ENCODE measurements at places on chromosomes 11 and 22. TPM values are rescaled to one million over a fixed set of nuclear protein-coding genes. Genes with fewer than 3 reads are reported as not detected.

GRCh38 chr22:33653532-33654063, 266.7 kb downstream of the LARGE1 start:
- DNase-seq: no peak
- H3K27me3 ChIP-seq: no peaks in the 10 kb centered on the region
- no peaks in the 10 kb centered on the region for H3K36me3 ChIP-seq
- no peak overlapping the region for H3K4me3 ChIP-seq

GRCh38 chr11:73158356-73159051, 16.4 kb upstream of the FCHSD2 start:
- H3K4me3 ChIP-seq: no peak overlapping the region
- no peaks in the 10 kb centered on the region for H3K36me3 ChIP-seq
- H3K27me3 ChIP-seq: no peaks in the 10 kb centered on the region
- peaks cover 36% of the 10 kb centered on the region for H3K4me1 ChIP-seq

GRCh38 chr22:35921777-35922176, 106.8 kb downstream of the RBFOX2 start:
- no peak overlapping the region for H3K27ac ChIP-seq
- peak; percentile 61 for DNase-seq
- no peaks in the 10 kb centered on the region for H3K27me3 ChIP-seq
- no peaks in the 10 kb centered on the region for H3K36me3 ChIP-seq

DNA sequence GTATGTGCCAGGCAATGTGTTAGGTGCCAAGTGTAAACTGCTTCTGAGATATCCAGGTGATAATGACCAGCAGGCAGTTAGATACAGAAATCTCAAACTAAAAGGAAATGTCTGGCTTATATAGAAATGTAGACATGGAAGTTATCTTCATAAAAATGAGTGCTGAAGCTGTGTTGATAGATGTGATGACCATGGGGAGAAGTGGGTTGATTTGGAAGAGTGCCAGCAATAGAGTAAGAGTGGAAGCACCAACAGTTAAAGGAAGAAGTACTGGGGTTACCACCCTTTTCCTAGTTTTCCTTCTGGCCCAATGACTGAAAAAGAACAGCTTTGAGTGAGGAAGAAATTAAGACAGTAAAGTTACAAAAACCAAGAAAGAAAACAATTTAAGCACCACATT, 68.5 kb downstream of the C2CD3 start:
- no peak overlapping the region for H3K27ac ChIP-seq
- no peaks in the 10 kb centered on the region for H3K27me3 ChIP-seq
- peaks cover 38% of the 10 kb centered on the region for H3K36me3 ChIP-seq
- DNase-seq: no peak

GRCh38 chr22:37931893-37932389, 21.5 kb downstream of the C22orf23 start:
- no peak overlapping the region for H3K4me3 ChIP-seq
- peaks cover 9% of the 10 kb centered on the region for H3K4me1 ChIP-seq
- peaks cover 2% of the 10 kb centered on the region for H3K36me3 ChIP-seq
- no peak for DNase-seq
- H3K27me3 ChIP-seq: no peaks in the 10 kb centered on the region

- H3K4me1 ChIP-seq: no peaks in the 10 kb centered on the region
- no peak overlapping the region for H3K4me3 ChIP-seq
- no peaks in the 10 kb centered on the region for H3K36me3 ChIP-seq
- no peak overlapping the region for H3K27ac ChIP-seq
Measured at GRCh38 chr11:130487924-130488815, 39.7 kb downstream of the ADAMTS15 start.

SORL1 gene
- 61.1 TPM for total RNA-seq

ARHGAP20 gene
- 0.25 TPM for total RNA-seq

PATE2 gene
- total RNA-seq: not detected

MAPK12 gene
- total RNA-seq: 7.9 TPM

OR8J3 gene
- not detected for total RNA-seq

MAFF gene
- 13.7 TPM for total RNA-seq

KRTAP5-9 gene
- total RNA-seq: not detected
